ENCODE measurements at places on chromosomes 5 and 9.
A peak's percentile ranks its signal among the peaks of the same experiment; 100 is the strongest.

- no peak for DNase-seq
Observed at GRCh38 chr5:146034127-146034526, 71.2 kb downstream of the PLAC8L1 start.

- no peak for DNase-seq
Observed at GRCh38 chr9:70355801-70356200, 58.7 kb downstream of the KLF9 start.

GRCh38 chr5:68725905-68726683 is 367.7 kb upstream of the SLC30A5 start:
- no peak for DNase-seq

GRCh38 chr9:14343261-14344031 is 29.5 kb upstream of the NFIB start:
- DNase-seq = no peak

- DNase-seq = peak; percentile 2
Observed at GRCh38 chr5:173204185-173204979, 30.6 kb downstream of the NKX2-5 start.

GRCh38 chr5:123813937-123814624 is 302.1 kb downstream of the CSNK1G3 start:
- no peak for DNase-seq

- no peak for DNase-seq
Observed at GRCh38 chr9:110319781-110320492, 17.7 kb downstream of the TXNDC8 start.

- DNase-seq = no peak
Observed at GRCh38 chr5:138772986-138773594, 19.9 kb downstream of the CTNNA1 start.
